ENCODE measurements at places on chromosomes 11 and 22.

- DNase-seq: no peak
Observed at GRCh38 chr11:58923300-58923788, 15.9 kb upstream of the GLYATL1 start.

DNA sequence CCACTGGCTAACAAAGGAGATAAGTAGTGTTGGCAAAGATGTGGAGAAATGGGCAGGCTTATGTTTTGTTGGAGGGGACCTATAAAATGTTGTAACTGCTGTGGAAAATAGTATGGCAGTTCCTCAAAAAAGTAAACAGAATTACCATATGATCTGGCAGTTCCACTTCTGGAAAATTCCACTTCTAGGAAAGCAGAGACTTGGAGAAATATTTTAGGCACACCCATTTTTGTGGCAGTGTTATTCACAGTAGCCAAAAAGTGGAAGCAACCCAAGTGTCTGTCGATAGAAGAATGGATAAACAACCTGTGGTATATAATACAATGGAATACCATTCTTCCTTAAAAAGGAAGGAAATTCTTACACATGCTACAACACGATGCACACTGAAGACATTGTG is 57.0 kb upstream of the ADORA2A start:
- DNase-seq: no peak

DNA sequence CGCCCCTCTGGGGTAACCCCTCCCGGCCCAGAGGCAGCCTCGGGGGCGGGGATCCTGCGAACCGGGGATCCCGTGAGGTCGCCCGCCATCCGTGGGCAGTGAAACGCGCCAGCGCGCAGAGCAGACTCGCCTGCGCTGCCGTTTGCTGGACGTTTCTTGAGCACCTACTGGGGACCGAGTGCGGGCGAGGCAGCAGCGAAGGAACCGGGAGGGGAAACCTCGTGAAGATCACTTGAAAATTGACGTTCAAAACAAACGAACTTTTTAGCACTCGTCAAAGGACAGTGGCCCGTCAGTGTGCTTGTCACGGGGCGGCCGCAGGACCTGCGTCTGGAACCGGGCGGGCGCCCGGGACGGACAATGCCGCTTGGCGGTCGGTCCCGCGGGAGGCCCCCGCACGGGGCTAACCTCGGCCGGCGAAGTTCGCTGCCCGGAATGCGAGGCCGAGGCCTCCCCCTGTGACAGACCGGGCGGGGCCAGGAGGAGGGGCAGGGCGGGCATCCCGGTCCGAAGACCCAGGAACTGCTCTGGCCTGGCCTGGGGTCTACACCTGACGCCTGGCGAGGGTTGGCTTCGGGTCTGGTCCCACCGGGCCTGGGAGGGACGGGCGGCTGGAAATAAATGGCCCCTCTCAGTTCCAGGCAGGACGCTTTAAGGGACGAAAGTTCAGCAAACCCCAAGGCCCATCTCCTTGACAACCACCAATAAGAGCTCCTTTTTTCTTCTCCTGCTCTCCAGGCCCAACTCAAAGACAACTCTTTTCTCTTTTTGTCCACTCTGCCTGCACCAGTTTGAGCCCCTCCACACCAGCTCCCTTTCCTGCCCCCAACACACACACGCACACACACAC is 723 bp upstream of the SCUBE1 start:
- no peak for DNase-seq

GRCh38 chr22:46735747-46736608 is 2.1 kb downstream of the CERK start:
- no peak for DNase-seq

GRCh38 chr11:119472856-119473222 is 49.9 kb upstream of the THY1 start:
- no peak for DNase-seq

GRCh38 chr22:27111796-27112672 is 454.6 kb downstream of the MIAT start:
- DNase-seq: no peak

Data from NCI-H2171 (cell line).